ENCODE measurements at places on chromosomes 2 and 18. TPM values are rescaled to one million over a fixed set of nuclear protein-coding genes. Genes with fewer than 3 reads are reported as not detected.
A peak's percentile ranks its signal among the peaks of the same experiment; 100 is the strongest.

The C2orf81 gene
- polyA plus RNA-seq: 2.0 TPM

The GKN2 gene
- polyA plus RNA-seq: not detected

The UPP2 gene
- polyA plus RNA-seq: 0.06 TPM

The GPR17 gene
- 0.60 TPM for polyA plus RNA-seq

The ACSL3 gene
- 52.2 TPM for polyA plus RNA-seq

The MPP4 gene
- polyA plus RNA-seq: not detected

The GAREM1 gene
- 11.8 TPM for polyA plus RNA-seq

The TMEM127 gene
- polyA plus RNA-seq: 10.8 TPM

The RNF152 gene
- 9.6 TPM for polyA plus RNA-seq

The ADD2 gene
- polyA plus RNA-seq: 2.7 TPM

- no peak for DNase-seq
Observed at GRCh38 chr2:134443814-134444480, 190.1 kb downstream of the MGAT5 start.

DNA sequence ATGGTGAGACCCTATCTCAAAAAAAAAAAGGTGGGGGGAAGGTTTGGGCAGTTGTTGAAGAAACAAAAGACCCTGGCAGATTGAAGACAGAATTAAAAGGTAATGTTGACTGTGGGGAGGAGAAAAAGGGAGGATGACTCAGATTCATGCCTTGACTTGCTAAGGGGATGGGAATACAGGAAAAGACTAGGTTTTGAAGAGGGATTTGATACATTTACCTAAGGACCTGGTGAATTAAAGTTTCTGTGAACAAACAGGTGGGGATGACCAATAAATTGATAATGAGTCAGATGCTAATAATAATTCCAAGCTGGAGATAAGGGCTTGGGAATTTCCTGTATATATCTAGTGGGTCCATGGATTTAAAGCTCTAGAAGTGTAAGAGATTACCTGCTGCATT lies 27.6 kb downstream of the TTR start:
- DNase-seq: no peak

DNA sequence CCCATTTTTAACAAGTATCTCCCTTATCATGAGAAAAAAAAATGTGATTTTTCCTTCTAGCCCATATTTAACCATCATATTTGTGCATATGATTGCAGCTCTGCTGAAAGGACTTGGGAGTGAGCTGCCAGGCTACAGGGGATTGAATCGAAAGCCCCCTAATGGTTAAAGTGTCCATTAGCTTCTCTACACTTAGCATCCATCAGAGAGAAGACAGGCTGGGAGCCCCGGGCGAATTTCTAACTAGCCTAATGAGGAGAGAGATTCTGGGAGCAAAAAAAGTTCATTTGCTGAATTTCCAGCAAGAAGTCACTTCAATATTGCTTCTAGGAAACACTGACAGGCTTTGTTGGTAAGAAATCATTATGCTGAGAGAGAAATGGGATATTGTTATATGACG lies 848.8 kb downstream of the TDRD15 start:
- no peak for DNase-seq

DNA sequence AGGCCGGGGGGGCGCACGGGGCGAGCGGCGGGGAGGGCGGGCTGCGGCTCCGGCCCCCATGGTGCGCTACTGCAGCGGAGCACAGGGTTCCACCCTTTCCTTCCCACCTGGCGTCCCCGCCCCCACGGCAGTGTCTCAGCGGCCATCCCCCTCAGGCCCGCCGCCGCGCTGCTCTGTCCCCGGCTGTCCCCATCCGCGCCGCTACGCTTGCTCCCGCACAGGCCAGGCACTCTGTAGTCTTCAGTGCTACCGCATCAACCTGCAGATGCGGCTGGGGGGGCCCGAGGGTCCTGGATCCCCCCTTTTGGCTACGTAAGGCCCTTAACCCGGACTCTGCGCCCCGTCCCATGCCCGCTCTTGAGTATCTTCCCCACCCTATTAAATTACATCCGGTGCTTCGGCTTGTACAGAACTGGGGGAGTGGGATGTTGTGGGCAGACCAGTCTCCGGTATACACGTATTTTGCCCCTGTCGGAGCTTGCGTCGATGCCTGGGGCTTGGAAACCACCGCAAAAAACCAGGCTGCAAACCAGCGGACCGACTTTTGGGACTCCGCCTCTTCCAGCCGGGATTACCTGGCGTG lies 598 bp upstream of the WBP1 start:
- peak; percentile 79 for DNase-seq

GRCh38 chr2:27100036-27100435 lies 13.5 kb downstream of the KHK start:
- no peak for DNase-seq

- no peak for DNase-seq
Observed at GRCh38 chr2:5538772-5539171, 153.4 kb upstream of the SOX11 start.

GRCh38 chr2:76073992-76074604 lies 363.4 kb upstream of the GCFC2 start:
- no peak for DNase-seq

GRCh38 chr18:11671156-11671555 lies 17.9 kb upstream of the GNAL start:
- no peak for DNase-seq

DNA sequence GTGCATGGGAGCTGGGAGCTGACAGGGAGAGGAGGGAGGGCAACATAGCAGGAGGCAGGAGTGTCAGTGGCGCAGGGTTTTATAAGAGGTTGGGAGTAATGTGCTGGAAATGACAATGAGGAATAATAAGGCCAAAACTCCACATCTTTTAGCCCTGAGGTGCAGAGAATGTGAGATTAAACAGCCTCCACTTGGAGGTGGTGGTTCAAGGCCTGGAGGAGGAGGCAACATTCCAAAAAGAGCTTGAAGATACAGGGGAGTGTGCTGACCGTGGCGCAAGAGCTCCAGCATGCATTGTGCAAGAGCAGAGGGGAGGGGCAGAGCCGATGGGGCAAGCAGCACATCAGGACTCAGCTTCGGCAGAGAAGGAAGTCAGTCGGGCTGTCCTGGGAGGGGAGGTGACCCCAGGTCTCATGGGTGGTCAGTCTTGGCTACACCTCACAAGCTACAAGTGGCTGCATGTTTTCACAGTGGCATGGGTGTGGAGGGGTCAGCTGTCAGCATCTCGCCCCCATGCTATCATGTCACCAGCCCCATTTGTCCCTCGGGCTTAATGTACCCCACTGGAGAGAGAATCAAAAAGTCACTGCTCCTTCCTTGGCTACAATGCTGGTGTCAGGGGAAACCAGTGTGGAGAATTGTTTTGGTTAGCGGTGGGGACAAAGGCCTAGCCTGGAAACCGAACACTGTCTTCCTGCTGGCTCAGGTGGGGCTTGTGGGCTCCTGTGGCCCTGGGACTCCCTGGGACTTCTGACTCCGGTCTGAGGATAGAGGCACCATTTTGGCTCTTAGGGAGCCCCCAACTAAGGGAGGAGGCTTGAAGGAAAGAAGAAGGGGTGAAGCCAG lies 208.0 kb downstream of the ZFP36L2 start:
- peak; percentile 98 for DNase-seq

GRCh38 chr2:238989484-238989883 lies 141.6 kb downstream of the TWIST2 start:
- peak; percentile 54 for DNase-seq

GRCh38 chr18:46406539-46406932 lies 250.5 kb downstream of the LOXHD1 start:
- DNase-seq: no peak

- DNase-seq: no peak
Observed at GRCh38 chr2:96844405-96844808, 586 bp upstream of the ANKRD23 start.

DNA sequence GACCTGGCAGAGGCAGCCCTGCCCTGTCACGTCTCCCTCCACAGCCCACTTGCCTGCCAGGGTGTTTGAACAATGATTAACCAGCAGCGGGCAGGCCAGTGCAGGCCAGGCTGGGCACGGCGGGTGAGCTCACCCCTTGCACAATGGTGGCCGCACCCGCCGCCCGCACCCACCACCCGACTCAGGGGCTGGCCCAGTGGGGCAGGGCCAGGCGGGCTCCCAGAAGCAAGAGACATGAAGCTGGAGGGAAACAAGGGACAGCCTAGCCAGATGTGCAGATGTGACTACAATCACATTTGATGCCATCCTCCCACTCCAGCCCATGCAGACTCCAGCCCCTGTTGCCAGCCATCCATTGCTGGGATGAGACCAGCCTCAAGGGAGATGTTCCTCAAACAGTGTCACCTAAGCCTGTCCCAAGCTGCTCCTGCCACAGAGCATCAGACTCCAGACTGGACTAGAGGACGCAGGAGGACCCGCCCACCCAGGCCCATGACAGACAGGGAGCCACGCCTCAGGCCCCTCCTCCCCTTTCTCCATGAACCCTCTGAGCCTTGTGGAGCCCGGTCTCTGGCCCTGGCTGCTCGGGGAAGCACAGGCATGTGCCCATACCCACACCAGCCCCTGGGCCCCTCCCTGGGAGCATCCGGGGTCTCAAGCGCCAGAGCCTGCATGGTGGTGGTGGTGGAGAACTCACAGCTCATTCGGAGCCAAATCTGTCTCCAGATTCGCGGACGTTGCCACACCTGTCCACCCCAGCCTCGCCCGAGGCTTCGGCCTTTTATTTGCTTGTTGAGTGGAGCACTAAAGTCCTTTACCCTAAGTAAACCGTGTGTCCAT lies 45.0 kb downstream of the SDC1 start:
- DNase-seq: peak; percentile 52

DNA sequence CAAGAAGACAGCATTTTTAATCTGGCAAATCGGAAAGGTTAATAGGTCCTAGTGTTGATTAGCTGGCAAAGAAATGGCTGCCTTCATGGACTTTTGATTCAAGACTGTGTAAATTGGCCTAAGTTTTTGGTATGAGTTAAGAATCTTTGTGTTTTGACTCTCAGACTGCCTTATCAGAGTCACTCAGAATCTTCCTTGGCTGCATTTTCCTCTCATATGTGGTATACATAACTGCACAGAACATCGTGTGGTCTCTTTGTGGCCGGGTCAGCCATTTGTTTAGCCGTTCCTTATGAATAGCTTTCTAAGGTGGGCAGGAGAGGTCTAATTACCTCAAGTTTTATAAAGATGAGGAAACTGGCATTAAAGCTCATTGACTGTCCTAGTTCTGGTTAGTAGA lies 30.1 kb downstream of the CAB39 start:
- DNase-seq: no peak

DNA sequence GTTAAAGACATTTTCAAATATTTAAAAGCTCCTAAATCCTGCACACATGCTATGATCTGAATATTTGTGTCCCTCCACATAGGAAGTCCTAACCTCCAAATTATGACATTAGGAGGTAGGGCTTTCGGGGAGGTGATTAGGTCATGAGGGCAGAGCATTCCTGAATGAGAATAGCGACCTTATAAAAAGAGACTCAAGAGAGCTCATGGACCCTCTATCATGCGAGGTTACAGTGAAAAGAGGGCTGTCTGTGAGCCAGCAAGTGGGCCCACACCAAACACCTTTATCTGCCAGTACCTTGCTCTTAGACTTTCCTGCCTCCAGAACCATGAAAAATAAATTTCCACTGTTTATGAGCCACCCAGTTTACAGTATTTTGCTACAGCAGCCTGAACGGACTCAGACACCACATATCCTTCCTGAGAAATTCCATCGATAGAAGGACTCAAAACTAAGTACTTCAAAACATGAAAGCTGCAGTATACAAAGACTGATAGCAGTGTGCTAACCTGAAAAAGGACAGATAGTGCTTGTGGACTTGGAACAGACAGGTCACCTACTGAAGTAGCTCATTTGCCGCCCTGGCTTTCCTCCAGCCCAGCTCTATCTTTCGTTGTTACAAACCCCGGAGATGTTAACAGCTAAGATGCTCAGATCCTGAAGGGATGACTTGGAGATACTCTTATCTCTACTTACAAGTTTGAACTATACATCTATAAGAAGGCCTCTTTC lies 13.8 kb downstream of the FAM210A start:
- no peak for DNase-seq

GRCh38 chr2:42844901-42845821 lies 52.8 kb upstream of the HAAO start:
- peak; percentile 89 for DNase-seq

- DNase-seq: peak; percentile 71
Observed at GRCh38 chr2:70789304-70790135, 923 bp downstream of the FIGLA start.

- DNase-seq: peak; percentile 77
Observed at GRCh38 chr18:3596637-3597384, 146.8 kb downstream of the TGIF1 start.

Measured in sigmoid colon (tissue), 7 donors.